ENCODE measurements at places on chromosomes 7 and 10.

DNA sequence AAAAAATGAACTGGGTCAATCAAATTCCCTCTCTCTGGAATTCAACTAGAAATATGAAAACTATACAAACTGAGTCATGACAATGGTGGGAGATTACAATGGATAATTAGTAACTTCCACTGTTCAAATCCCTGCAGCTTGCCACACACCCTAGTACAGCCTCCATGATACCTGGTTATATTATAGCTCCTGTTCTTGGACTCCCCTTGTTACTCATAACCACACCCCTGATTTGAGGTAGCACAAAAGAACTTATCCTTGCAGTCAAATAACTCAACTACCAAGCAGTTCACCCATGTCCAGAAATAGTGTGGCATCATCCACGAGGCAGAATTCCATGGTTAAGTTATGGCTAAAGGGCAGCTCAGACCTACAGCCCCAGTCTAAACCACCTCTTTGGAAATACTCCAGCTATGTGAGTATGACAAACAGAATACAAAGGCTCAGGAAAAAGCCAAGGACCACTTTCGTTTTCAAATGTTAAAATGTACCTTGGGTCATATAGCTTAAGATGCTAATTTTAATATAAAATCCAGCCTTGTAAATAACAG lies 164.7 kb downstream of the CPEB3 start:
- DNase-seq = no peak

- no peak for DNase-seq
Observed at GRCh38 chr7:121753944-121754343, 119.0 kb upstream of the PTPRZ1 start.

DNA sequence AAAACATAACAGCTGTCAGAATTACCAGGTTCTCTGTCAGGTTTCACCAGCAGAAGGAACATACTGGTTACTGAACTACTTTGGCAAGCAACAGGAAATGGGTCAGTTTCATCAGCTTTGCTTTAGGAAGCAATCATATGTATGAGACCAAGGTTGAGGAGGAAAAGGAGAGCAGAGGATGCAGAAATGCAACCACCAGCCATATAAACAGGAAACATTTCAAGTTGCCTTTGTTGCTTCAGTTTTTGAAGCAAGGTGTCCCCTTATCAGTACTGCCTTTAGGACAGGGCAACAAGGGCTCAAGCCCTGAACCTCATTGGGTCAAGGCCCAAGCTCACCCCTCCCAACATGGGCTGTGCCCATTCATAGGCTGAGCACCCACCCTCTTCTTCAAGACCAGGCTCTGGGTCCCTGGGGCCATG lies 10.2 kb downstream of the HIPK2 start:
- DNase-seq = peak; percentile 34

DNA sequence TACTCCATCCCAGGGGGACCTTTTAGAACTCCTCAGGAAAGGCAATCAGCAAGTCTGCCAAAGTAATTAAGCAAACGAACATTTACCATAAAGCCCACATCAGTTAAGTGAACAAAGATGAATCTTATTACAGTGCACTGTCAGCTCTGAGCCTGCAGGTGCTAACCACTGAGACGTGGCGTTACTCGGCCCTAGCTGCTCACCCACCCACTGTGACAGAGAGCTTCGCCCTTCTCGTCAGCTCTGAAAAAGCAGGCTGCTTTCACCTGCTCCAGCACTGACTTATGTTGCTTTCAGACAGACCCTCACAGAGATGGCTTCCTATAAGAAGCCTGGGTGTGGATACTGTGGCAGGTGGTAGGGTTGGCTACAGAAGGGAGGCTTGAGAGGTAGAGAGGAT lies 57.7 kb upstream of the KCNIP2 start:
- no peak for DNase-seq

DNA sequence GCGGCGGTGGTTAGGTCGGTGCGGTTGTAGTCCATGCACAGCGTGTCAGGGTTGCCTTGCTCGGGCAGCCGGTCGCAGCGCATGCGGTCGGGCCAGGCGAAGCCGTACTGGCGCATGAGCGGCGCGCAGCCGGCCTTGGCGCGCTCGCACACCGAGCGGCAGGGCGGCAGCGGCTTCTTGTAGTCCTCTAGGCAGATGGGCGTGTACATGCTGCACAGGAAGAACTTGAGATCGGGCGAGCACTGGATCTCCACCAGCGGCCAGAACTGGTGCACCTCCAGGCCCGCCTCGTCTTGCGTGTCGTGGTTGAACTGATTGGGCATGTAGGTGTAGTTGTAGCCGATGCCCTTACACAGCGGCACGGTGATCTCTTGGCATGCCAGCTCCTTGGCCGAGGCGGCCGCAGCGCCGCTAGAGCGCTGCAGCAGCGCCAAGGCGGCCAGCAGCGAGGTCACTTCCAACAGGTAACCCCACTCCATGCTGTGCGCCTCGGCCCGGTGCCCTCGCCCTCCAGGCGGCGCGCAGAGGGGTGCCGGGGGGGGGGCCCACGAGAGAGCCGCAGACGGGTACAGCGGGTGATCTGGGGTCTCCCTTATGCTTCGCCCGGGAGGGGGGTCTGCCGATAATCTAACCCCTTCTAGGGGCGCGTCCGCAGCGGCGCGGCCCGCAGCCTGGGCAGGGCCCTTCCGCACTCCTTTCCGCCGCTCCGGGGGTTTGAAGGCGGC lies 983 bp downstream of the FZD8 start:
- DNase-seq = peak; percentile 30

DNA sequence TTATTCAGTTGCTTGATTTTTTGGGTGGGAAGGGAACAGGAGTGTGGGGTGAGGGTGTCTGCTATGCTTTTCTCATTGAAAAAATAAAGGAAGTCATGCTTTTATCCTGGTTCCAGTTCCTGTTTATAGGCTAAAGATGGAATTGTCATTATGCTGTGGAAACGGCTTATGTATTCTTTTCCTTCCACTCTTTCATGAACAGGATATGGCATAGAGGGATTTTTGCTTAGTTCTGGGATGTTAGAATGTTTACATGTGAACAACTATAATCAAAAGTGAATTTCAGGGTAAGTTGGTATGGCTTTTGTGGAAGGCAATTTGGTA lies 35.9 kb upstream of the PTPN12 start:
- DNase-seq = no peak
